ENCODE measurements at places on chromosomes 12 and 14.

DNA sequence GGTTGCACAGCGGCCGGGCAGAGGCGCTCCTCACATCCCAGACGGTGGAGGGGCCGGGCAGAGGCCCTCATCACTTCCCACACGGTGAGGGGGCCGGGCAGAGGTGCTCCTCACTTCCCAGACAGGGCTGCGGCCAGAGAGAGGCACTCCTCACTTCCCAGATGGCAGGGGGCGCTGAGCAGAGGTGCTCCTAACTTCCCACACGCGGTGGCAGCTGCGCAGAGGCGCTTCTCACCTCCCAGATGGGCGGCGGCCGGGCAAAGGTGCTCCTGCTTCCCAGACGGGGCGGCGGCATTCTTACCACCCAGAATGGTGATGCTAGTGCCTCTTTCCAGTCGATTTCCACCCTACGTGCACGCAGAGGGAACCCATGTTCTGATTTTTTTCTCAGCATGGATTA, 304.4 kb downstream of the RGS6 start:
- no peak for DNase-seq

- DNase-seq: no peak
Observed at GRCh38 chr14:39673270-39673711, 241.1 kb upstream of the FBXO33 start.

DNA sequence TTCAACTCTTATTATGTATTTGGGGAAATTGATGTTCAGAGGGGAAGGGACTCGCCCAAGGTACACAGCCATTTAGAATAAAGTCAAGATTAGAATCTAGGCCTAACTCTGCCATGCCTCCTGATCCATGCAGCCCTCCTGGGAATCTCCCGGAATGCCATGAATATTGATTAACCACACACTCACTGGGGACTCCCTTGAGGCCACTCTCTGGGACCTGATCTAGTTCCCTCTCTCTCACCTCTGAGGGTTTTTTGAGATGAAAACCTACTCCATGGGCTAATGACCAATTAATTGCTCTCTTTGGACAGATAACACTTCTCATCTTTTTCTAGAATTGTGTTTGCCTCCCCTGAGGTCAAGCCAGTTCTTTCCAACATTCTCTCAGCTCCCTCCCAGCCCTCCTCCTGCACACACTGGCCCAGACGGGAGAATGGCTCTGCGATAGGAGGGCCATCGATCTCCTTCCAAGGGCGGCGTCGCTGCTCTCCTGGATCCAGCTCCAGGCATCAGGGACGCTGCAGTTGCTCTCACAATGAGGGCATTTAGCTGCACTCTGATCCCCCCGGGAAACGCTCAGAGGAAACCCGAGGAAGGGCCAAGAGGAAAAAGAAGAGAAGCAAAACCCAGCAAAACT, 22.6 kb downstream of the WSCD2 start:
- no peak for DNase-seq

- DNase-seq: no peak
Observed at GRCh38 chr12:103994235-103994634, 28.6 kb downstream of the TDG start.

DNA sequence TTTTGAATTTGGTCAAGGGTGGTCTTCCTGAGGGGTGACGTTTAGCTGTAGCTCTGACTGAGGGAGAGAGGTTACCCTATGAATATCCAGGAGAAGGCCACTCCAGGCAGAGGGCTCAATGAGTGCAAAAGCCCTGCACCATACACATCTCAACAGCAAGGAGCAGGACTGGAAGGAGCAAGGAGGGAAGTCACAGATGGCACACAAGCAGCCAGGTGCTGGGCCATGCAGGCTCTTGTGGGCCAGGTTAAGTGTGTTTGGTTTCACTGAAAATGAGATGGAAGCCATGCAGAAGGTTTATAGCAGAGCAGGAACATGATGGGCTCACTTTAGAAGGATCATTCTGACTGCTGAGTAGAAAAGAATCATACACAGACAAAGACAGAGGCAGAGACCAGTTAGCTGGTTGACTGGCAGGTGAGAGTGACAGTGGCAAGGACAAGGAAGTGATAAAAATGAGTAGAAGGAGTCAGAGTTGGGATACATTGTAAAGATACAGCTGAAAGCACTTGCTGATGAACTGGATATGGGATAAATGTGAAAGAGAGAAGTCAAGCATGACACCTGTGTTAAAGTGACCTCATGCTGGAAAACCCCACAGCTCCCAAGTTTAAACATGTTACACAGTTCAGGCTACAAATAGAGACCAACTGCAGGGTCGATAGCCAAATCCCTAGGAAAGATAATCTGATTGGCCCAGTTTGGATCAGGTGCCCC, 81.2 kb downstream of the PRKD1 start:
- no peak for DNase-seq

- DNase-seq: no peak
Observed at GRCh38 chr12:130494736-130495135, 157.0 kb downstream of the PIWIL1 start.

DNA sequence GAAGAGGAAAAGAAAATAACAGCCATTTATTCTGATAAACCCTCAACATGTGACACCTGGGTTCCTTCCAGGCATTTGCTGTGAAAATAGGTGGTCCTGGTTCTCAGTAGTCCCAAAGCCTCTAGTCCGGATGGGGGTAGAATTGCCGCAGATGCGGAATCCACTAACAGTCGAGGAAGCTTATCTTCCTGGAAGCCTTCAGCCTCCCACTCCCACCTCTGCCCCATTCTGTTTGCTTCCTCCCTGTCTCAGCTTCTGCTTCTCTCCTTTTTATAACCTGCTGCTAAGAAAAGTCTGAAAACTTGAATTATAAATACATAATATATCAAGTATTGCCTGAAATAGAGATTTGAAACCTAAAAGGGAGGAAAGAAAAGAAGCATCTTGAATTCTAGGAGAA, 14.0 kb upstream of the MAP3K9 start:
- DNase-seq: no peak

GRCh38 chr14:85280074-85280473, 249.9 kb upstream of the FLRT2 start:
- no peak for DNase-seq

Measured in hematopoietic multipotent progenitor cell treated with erythropoietin and hydrocortisone succinate and interleukin-3 and kit ligand, for 6 days (in vitro differentiated cells).